H9 (cell line): ENCODE measurements at places on chromosomes 6 and 20. TPM values are rescaled to one million over a fixed set of nuclear protein-coding genes. Genes with fewer than 3 reads are reported as not detected.

- DNase-seq: no peak
- no peak overlapping the region for H3K4me3 ChIP-seq
- H3K36me3 ChIP-seq: no peaks in the 10 kb centered on the region
- H3K4me1 ChIP-seq: peaks cover 2% of the 10 kb centered on the region; the same call in 1 of the 2 replicates
- H3K27me3 ChIP-seq: no peaks in the 10 kb centered on the region
These were observed 95.8 kb upstream of the TAB2 start for GRCh38 chr6:149221774-149222070.

DNA sequence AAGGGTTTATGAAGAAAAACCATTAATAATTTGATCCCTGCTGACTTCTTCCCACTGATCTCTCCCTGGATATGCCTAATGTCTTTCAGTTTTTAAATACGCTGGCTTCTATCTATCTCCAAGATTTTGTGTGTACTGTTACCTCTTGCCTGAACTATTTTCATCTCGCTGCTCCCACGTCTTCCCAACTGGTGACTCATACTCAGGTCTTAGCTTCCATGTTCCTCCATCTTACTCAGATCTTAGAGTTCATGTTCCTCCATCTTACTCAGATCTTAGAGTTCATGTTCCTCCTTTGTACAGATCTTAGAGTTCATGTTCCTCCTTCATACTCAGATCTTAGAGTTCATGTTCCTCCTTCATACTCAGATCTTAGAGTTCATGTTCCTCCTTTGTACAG, 21.6 kb downstream of the GPR6 start:
- H3K27ac ChIP-seq: no peak overlapping the region
- no peak for DNase-seq
- no peak overlapping the region for H3K4me3 ChIP-seq
- no peaks in the 10 kb centered on the region; the same call in 2 of the 3 replicates for H3K36me3 ChIP-seq

EPPIN gene
- total RNA-seq: not detected in 2 replicates

DNA sequence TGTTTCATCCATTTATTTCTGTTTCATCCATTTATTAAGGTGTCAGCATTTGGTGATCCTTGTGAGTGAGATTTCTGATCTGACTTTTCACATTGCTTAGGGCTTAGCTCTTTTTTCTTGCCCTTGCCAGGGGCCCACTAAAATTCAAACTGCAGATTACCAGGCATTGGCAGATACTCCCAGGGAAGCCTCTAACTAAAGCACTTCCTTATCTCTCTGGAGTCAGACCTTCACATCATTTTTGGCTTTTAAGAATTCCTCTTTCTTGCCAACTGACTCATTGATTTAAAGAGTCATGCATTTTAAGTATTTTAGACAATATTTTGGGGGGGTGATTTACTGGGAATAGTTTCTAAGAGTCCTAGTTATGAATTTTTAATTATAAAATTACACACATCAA, 2.6 kb upstream of the WFDC8 start:
- no peak overlapping the region for H3K27ac ChIP-seq
- no peaks in the 10 kb centered on the region for H3K36me3 ChIP-seq
- no peak for DNase-seq
- H3K4me1 ChIP-seq: peaks cover 10% of the 10 kb centered on the region; the same call in 1 of the 2 replicates
- H3K27me3 ChIP-seq: no peaks in the 10 kb centered on the region

ZNF391 gene
- 4.4 and 5.4 TPM in 2 replicates for total RNA-seq

- no peaks in the 10 kb centered on the region; the same call in 1 of the 2 replicates for H3K4me1 ChIP-seq
- peak; percentile 75 for DNase-seq
- H3K27me3 ChIP-seq: no peaks in the 10 kb centered on the region
- H3K4me3 ChIP-seq: 0 out of 3 replicates have a peak overlapping the region, but pooled peaks have one; percentile 47
These were observed 31.5 kb downstream of the PDRG1 start for GRCh38 chr20:31920275-31920855.

GRCh38 chr20:59145924-59146779, 17.5 kb upstream of the ZNF831 start:
- no peak for DNase-seq

DNA sequence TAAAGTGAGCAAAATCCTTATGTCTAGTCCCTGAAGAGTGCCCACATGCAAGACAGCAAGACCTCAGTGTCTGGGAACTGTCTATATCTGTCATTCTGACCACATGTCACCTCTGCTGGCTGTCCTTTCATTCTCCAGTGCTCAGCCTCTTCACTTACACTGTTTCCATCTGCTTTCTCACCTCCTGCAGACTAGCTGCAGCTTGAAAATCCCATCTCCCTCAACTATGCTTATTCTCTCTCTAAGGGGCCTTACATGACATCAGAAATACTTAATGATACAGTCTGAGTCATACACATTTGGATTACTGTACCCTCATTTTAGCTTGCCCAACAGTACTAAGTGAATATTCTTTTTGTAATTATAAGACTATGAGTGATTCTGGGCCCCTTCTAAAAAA, 587.8 kb downstream of the EPM2A start:
- H3K4me3 ChIP-seq: no peak overlapping the region
- no peaks in the 10 kb centered on the region for H3K27me3 ChIP-seq
- H3K4me1 ChIP-seq: peaks cover 9% of the 10 kb centered on the region

WASF1 gene
- 28.6 and 29.3 TPM in 2 replicates for total RNA-seq

GRCh38 chr20:40223810-40224209, 465.2 kb downstream of the MAFB start:
- no peaks in the 10 kb centered on the region for H3K27me3 ChIP-seq
- no peaks in the 10 kb centered on the region for H3K36me3 ChIP-seq
- H3K4me3 ChIP-seq: no peak overlapping the region
- H3K27ac ChIP-seq: no peak overlapping the region

MAP1LC3A gene
- 24.3 and 25.9 TPM in 2 replicates for total RNA-seq

CPNE1 gene
- 152 and 155 TPM in 2 replicates for total RNA-seq

GRCh38 chr6:125151700-125152099, 1.9 kb upstream of the TPD52L1 start:
- no peak overlapping the region for H3K27ac ChIP-seq
- H3K27me3 ChIP-seq: no peaks in the 10 kb centered on the region; the same call in 1 of the 2 replicates
- DNase-seq: no peak
- no peak overlapping the region for H3K4me3 ChIP-seq
- no peaks in the 10 kb centered on the region for H3K36me3 ChIP-seq

DNA sequence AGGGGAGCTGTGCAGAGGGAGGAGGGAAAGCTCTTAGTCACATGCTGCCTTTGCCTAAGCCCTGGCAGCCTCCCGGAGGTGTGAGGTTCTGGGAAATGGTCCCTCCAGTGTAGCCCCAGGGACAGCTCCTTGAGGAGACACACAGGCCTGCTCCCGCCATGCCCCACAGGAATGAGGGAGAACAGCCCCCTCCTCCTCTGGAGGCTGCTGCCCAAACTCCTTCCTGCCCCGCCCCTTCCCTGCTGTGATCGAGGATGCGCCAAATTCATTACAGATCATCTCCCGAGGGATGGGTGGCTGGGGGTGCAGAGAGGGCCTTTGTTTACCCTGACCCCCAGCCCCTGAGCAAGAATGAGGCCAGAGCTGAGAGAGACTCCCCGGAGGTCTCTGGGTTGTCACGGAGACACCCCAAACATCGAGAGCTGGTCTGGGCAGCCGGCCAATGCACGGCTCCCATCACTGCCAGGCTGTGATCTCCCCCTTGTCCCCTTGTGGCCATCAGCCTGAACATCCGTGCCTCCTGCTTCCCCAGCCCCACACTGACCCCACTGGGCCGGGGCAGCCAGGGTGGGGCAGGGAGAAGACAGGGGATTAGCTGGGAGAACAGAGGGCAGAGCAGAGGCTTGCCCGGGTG, 8.4 kb downstream of the CYP21A2 start:
- no peaks in the 10 kb centered on the region for H3K27me3 ChIP-seq
- no peaks in the 10 kb centered on the region for H3K4me1 ChIP-seq
- H3K36me3 ChIP-seq: no peaks in the 10 kb centered on the region; the same call in 2 of the 3 replicates
- no peak overlapping the region for H3K27ac ChIP-seq
- no peak overlapping the region for H3K4me3 ChIP-seq
- peak; percentile 56 for DNase-seq

DNA sequence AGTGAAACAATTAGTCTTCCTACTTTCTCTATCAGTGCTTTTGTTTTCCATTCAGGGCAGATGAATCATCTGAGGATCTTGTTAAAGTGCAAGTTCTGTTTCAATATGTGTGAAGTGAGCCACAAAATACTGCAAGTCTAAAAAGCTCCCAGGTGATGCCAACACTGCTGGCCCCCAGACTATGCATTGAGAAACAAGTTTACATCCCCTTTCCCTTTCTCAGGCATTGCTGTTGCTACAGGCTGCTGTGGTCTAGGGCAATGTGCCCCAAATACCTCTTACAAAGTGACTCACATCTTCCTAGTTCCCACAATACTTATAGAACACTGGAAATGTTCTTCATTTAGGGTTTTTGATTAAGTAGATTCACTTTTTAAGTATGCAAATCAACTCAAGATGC, 31.8 kb downstream of the ABRACL start:
- no peaks in the 10 kb centered on the region for H3K4me1 ChIP-seq
- no peaks in the 10 kb centered on the region for H3K36me3 ChIP-seq
- DNase-seq: no peak
- H3K4me3 ChIP-seq: no peak overlapping the region
- no peak overlapping the region for H3K27ac ChIP-seq

SLC17A3 gene
- total RNA-seq: not detected in 2 replicates

GRCh38 chr6:84867521-84867920, 103.1 kb upstream of the TBX18 start:
- DNase-seq: no peak
- H3K4me3 ChIP-seq: no peak overlapping the region
- H3K36me3 ChIP-seq: no peaks in the 10 kb centered on the region
- H3K4me1 ChIP-seq: no peaks in the 10 kb centered on the region

DNA sequence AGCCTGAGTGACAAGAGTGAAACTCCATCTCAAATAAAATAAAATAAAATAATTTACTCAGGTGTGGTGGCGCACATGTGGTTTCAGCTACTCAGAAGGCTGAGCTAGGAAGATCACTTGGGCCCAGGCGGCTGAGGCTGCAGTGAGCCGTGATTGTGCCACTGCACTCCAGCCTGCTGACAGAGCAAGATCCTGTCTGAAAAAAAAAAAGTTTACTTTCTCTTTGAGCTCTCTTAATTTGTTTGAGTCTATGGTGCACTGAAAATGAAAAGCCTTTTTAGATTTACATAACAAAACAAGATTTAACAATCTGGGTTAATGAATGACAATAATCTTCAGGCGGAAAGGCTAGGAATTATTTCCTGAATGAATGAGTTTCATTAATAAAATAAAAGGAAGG, 23.3 kb upstream of the NHSL1 start:
- DNase-seq: no peak
- no peak overlapping the region for H3K27ac ChIP-seq
- no peaks in the 10 kb centered on the region for H3K27me3 ChIP-seq
- no peaks in the 10 kb centered on the region; the same call in 1 of the 2 replicates for H3K4me1 ChIP-seq
- H3K36me3 ChIP-seq: peaks cover 9% of the 10 kb centered on the region

ALDH5A1 gene
- total RNA-seq: 5.2 and 5.4 TPM in 2 replicates

DNA sequence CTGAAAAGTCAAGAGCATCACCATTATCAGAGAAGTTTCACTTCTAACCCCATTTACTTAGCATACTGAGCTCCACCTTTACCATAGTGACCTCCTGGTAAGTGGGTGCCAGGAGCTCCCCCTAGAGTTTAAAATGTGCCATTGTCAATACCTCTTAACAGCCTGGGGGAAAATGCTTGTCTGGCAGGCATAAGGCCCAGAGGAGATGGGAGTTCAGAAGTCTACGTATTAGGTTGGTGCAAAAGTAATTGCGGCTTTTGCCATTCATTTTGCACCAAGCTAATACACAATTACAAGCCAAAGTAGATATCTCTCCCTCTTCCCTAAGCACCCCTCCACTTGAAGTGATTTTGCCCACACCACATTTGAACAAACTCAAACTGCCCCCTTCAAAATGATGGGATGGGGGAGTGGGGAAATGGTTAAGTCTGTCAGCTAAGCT, 919.0 kb downstream of the KIF16B start:
- no peaks in the 10 kb centered on the region; the same call in 1 of the 2 replicates for H3K27me3 ChIP-seq
- DNase-seq: peak; percentile 80
- no peak overlapping the region for H3K27ac ChIP-seq
- no peaks in the 10 kb centered on the region for H3K36me3 ChIP-seq
- H3K4me1 ChIP-seq: peaks cover 2% of the 10 kb centered on the region; the same call in 1 of the 2 replicates

LTA gene
- not detected in 2 replicates for total RNA-seq

GRCh38 chr20:17732907-17733521, 33.2 kb downstream of the BANF2 start:
- H3K27ac ChIP-seq: no peak overlapping the region
- no peaks in the 10 kb centered on the region; the same call in 1 of the 2 replicates for H3K4me1 ChIP-seq
- DNase-seq: no peak
- no peak overlapping the region for H3K4me3 ChIP-seq

DNA sequence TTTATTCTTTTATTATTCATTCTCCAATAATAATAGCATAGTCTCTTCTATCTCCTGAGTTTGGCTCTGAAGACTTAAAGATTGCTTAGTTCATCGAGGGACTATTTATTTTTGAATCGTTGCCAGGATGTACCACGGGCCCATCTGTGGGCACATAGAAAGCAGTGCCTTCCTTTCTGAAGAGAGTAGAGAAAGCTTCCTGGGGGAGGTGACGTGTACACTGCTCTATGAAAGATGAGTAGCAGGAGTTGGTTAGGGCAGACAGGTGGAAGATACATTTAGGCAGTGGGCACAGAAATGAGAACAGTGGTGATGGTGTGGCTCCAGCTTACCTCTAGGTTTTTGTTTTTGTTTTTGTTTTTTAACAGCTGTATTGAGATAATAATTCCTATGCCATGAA, 98.4 kb downstream of the CDKAL1 start:
- peaks cover 12% of the 10 kb centered on the region for H3K4me1 ChIP-seq
- no peak overlapping the region for H3K27ac ChIP-seq
- H3K27me3 ChIP-seq: no peaks in the 10 kb centered on the region
- peaks cover 8% of the 10 kb centered on the region for H3K36me3 ChIP-seq
- DNase-seq: no peak

DNA sequence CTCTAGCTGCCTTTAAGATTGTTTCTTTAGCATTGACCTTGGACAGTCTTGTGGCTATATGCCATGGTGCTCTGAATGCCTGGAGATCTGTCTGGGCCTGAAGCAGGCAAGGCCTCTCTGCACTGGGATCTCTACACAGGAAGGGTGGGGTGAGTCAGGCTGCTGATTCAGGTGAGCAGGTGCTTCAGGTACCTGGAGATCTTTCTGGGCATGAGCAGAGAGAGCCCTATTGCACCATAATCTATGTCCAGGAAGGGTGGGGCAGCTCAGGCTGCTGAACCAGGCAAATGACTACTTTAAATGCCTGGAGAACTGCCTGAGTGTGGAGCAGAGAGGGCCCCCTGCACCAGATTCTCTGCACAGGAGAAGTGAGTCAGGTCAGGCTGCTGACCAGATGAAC, 94.5 kb downstream of the TPBG start:
- peaks cover 3% of the 10 kb centered on the region for H3K36me3 ChIP-seq
- no peak for DNase-seq
- H3K27ac ChIP-seq: no peak overlapping the region
- no peaks in the 10 kb centered on the region for H3K4me1 ChIP-seq
- no peaks in the 10 kb centered on the region for H3K27me3 ChIP-seq
- no peak overlapping the region for H3K4me3 ChIP-seq

GRCh38 chr6:108254433-108255410, 6.1 kb downstream of the SNX3 start:
- H3K4me1 ChIP-seq: no peaks in the 10 kb centered on the region
- H3K27me3 ChIP-seq: no peaks in the 10 kb centered on the region
- no peaks in the 10 kb centered on the region for H3K36me3 ChIP-seq
- H3K4me3 ChIP-seq: no peak overlapping the region
- DNase-seq: no peak
- H3K27ac ChIP-seq: no peak overlapping the region

LBP gene
- total RNA-seq: 0.35 and 0.52 TPM in 2 replicates
